Hematopoietic multipotent progenitor cell treated with erythropoietin and hydrocortisone succinate and interleukin-3 and kit ligand, for 15 days (in vitro differentiated cells): ENCODE measurements at places on chromosomes 4 and X.

GRCh38 chr4:89879215-89879614, 15.4 kb upstream of the MMRN1 start:
- DNase-seq, result no peak

DNA sequence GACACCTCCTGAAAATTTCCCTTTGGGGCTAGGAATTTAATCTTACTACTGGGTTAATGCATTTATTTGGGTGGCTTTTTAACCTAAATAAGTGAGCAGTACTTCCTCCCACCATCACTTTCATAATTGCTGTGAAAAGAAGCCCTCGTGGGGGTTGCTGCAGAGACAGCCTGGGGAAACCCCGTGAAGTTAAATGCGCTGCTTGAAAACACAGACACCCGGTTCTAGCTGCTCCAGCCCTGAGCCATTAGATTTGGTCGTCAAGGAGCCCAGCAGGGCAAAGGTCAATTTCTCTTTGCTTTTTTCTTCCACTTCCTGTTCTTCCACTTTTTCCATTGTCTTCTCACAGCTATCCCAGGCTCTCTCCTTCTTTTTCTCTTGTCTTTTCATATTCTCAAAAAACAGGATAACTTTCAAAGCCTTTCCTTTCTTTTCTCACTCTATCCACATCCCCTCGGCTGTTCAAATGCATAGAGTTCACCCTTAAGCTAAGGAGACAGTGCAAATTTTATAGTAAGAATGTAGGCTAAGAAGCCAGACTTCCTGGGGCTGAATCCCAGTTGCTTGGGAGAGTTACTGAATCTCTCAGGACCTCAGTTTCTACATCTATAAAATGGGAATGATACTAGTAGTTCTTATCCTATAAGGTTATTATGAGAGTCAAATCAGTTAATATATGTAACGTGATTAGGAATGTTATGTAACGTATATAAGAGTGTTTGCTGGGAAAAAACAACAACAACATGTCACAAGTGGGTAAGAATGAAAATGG, 91.5 kb upstream of the ZNF827 start:
- no peak for DNase-seq

- DNase-seq, result no peak
Measured at GRCh38 chr4:79563219-79563618, 155.2 kb upstream of the GK2 start.

DNA sequence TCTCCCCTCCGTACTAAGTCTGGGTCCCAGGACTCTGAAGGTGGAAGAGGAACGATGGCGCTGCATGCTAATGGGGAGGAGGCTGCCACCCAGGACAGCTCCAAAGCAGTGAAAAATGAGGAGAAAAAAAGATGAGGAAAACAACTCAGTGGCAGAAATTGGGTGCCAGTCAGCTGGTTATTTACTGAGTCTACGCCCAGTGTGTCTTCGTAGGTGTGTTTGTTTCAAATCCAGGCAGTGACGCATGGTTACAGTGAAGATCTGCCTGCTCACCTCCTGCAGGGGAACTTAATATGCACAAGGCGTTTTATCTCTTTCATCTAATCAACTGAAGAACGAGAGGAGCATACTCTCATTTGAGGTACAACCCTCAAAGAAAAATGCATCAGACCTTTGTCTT, 70.9 kb upstream of the FBXW7 start:
- no peak for DNase-seq

- DNase-seq, result no peak
Measured at GRCh38 chr4:166077782-166078181, 204.7 kb downstream of the TLL1 start.

DNA sequence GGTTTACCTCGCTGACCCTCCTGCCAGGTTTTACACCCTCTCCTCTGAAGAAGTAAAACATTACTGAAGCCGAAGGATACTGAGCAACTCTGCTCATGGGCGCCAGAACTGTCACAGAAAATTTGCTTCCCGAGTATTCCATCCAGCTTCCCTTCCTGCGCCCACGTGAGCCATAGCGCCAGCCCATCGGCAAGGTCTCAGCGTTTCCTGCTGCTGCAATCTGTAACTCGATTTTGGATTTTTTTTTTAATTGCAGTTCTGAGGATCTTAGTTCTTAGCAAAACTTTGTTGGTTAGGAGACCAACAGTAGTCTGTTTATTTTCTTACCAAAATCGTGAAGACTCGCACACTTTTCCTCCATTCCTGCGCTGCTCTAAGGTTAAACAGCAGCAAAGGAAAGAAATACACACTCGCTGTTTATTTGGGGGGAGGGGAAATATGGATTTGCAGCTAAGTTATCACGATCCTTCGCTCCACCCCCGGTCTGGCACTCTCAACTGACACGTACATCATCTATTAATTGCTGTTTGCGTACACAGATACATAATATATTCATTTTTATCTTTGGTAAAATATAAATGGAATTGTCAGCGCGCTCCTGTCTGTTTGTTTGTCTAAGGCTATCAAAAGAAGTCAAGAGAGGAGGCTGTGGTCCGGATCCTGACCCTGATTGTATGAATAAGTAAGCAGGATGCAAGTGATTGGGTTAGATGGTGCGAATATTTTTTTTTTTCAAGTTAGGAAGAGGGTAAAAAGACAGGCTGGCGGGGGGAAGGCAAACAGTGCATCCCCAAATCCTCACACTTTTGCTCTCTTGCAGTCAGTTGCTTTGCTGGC, at the start of gene TLL1:
Gene TLL1, plus strand, starts transcription at position 777 of the 837 bp plus-strand sequence. CDS start 668 bp downstream, outside the sequence.
- DNase-seq, result no peak

DNA sequence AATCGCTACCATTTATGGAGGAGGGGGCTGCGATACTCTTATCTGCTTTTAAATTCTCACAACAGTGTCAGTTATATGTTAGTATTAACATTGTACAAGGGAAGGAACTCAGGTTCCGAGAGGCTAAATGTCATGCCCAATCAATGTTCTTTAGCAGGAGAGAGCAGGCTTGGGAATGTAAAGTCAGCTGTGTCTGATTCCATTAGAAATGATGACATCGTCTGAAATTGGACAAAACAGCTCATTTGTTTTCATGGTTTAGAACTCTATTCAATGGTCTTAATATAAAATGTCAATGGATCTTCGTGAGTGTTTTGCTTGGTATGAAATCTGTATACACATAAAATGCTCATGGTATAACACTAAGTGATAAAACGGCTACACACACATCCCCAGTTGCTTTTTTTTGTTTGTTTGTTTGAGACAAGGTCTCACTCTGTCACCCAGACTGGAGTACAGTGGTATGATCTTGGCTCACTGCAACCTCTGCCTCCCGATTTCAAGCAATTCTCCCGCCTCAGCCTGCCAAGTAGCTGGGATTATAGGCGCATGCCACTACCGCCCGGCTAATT, 11.9 kb upstream of the SH3KBP1 start:
- DNase-seq, result no peak

GRCh38 chr4:123649645-123650391, 253.2 kb downstream of the SPRY1 start:
- no peak for DNase-seq

DNA sequence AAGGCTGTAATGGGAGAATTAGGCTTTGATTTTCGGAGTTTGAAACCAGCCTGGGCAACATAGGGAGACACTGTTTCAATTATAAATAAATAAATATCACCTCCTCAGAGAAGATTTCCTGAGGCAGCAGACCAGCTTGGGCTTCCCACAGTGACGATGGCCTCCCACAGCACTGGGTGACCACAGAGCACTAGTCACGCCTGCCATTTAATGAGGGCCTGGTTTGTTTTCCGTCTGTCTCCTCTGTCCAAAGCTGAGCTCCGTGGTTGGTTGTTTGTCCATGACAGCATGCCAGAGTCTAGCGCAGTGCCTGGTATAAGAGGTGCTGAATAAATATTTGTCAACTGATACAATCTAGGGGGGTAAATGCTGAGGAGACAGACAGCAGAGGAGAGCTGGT, 10.4 kb upstream of the PDGFRA start:
- DNase-seq, result no peak

DNA sequence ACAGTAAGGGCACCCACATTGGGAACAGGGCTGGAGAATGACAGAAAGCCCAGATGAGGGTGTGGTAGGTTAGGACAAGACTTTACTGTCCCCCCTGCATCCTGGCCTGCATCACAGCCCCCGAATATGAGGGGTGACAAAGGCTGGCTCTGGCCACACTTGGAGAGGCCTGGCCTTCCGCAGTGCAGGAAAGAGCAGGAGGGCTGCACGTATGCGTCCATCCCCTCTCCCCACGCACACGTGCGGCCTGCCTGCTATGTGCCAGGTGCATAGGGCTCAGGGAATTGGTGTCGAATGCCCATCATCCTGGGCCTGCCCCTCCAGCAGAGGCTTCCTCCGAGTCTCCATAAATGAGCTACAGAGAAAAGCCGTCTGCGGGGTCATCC, 80.5 kb downstream of the ABLIM2 start:
- no peak for DNase-seq

DNA sequence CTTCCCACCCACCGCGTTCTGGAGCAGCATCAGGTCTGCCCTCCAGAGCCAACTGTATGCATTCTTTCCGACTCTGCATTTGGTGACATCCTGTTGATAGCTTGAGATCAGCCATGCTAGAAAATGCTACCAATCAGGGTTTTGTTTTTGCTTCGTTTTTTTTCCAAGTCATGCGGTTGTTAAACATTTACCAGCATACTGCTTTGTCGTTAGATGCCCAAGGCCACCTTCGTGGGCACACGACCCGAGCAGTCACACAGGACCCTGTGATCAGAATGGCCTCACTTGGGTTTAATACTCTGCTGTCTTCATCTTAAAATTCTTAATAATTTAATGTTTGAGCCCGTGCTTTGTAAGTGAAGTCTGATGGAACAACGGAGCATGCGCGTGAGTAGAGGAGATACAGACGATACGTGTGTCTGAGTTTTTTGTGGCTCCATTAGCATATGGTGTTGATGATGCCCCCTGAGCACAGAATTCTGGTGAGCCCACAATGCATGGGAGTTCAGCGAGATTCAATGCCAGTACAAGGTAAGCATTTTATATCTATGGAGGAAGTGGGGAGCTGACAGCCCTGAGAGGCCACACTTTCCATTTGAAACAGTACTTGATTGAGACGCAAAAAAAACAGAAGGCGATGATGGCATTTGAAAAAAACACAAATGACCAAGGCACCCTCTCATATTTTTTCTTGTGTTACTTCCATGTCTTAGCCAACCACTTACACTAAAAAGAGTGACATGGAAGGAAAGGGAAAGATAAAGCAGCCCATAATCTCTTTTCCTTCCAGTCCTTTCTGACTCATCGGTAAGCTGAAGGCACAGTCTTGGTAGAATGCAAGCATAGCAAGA, 323.6 kb downstream of the BCOR start:
- DNase-seq, result no peak

DNA sequence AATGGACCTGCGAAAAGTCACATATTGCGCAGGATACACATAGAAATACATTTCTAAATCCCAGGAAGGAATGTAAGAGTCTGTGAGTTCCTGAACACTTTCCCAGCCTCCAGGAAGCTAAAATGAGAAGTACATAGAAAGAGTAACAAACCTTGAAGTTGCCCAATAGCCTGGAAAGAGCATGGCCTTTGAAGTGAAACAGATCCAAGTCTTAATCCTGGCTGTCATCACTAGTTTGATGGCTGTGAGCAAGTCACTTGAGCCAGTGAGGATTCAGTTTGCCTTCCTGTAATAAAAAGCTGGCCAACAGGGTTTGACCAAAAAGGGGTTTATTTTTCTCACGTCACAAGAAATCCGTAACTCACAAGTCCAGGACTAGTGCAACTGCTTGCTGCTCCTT, 69.8 kb downstream of the ARHGEF38 start:
- DNase-seq, result no peak

DNA sequence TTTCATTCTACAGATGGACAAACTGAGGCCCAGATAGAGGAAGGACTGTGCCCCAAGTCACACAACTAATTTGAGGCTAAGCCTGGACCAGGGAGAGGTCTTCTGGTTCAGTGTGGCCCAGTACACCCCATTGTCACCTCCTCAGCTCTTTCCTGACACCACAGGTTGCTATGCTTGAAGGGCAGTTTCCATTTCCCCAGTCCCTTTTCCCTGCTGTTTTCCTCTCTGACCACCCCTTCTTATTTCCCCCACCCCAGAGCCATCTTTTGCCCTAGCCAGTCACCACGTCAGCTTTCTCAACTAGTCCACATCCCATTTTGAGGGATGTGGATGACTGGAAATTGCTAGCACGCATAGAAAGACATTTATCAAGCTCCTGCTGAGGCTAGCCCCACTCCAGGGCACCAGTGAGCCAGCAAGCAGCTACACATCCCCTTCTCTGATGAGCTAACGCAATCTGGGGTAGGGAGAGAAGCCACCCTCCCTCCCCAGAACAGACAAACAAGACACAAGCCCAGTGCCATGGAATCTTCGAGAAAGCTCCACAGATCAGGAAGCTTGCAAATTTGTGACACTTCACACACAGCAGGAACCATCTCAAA, 1.3 kb downstream of the GABRE start:
- DNase-seq, result no peak

DNA sequence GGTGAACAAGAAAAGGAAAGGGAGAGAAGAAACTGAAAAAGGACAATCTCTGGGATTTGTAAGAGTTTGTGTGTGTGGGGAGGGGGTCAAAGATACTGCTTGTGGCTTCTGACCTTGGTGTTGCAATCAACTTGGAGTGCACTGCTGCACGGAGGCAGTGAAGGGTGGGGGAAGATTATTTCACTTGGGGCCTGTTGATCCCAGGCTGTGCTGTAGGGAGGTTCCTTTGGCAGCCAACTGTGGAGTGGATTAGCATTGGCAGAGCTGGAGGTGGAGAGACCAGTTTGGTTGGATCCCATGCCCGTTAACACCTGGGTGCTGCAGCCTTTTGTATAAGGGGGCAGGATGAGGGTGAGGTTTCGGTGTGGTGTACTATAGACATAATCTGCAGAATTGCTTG, 38.2 kb downstream of the AFF1 start:
- DNase-seq, result no peak
